ENCODE measurements at places on chromosomes 13 and 19.

- DNase-seq: peak; percentile 88
Measured at GRCh38 chr19:50835785-50836542, 2.6 kb upstream of the KLK15 start.

GRCh38 chr13:79812070-79812850 is 331.3 kb downstream of the NDFIP2 start:
- no peak for DNase-seq

GRCh38 chr19:3359015-3359918 is 7.1 kb upstream of the NFIC start:
- peak; percentile 65 for DNase-seq

DNA sequence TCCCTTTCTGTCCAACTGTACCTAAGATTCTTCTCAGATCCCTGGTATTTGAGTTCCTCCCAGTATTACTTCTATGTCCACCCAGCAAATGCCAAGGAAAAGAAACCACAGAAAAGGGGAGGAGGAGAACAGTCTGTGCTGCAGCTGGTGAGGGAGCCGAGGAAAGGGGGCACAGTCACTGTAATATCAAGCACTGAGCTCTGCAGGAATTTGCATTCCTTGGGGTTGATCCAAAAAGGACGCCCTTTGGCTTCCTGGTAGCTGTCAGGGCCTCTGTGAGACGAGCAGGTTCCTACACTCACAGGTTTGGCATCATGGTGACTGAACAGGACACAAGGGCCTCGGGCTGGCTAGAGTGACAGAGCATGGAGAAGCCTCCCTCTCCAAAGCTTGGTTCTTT is 273.4 kb downstream of the NHLRC3 start:
- no peak for DNase-seq

- no peak for DNase-seq
Measured at GRCh38 chr19:10431254-10431942, 11.1 kb downstream of the PDE4A start.

DNA sequence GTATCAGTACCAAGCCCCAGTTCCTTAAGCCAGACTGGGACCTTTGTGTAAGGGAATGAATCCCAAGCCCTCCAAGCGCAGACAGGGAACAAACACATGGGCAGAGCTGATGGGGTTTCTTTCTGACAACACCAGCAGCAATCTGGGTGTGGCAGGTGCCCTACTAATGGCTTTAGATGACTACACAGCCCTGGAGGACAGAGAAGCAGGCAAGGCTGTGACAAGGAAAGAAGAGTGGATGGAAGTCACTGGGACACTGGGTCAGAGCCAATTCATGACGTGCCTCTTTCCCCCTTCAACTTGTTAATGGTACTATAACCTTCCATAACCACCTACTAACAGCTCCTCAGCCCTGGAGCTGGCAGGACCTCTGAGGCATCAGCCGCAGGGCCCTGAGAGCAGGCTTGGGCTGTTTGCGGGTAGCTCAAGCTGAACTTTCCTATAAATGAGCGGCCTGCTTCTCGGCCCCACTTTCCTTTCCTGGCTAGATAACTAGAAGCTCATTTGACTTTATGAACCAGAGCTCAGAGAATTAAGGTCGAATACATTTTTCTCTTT is 38.9 kb downstream of the RASL11A start:
- no peak for DNase-seq

GRCh38 chr13:80778297-80778696 is 437.4 kb upstream of the SPRY2 start:
- DNase-seq: no peak

DNA sequence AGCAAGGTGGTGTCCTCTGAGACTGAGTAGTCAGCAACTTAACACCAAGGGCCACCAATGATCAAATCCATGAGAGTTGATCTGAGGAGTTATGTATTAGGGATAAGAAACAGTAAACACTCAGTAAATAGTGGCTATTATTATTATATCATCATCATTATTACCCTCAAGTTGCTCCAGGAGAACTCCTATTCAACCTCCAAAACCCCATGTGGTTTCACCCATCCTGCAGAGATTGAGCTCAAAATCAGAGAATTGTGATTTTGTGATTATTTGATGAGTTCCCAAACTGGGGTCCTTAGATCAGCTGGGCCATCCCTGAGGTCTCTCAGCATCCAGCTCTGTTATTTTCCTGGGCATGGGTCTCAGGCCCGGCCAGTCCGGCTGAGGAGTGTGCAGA is 3.5 kb upstream of the CGB7 start:
- no peak for DNase-seq

GRCh38 chr13:86283031-86283430 is 483.8 kb upstream of the SLITRK6 start:
- no peak for DNase-seq

DNA sequence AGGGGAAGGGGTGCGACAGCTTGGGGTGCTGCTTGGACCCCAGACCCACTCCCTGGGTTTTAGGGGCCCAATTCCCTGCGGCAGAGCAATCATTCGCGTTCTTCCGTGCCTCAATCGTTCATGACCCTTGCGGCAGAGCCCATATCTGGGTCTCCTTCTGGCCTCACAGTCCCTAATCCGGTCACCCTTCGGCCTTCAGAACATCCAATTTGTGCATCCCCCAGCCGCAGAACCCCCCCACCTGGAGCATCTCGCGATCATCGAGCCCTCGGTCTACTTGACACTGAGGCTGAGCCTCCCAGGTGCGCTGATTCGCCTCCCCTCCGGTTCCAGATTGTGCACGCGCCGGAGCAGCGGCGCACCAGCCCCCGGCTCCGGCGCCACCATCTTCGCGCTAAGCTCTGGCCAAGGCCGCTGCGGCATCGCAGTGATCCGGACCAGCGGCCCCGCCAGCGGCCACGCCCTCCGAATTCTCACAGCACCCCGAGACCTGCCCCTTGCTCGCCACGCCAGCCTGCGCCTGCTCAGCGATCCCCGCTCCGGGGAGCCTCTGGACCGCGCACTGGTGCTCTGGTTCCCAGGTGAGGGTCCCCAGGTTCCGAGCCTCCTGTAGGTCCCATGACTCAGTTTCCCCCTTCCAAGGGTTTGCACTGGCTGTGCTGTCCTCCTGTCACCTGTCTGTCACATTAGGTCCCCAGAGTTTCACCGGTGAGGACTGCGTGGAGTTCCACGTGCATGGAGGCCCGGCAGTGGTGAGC is 501 bp downstream of the GTPBP3 start:
- DNase-seq: no peak

DNA sequence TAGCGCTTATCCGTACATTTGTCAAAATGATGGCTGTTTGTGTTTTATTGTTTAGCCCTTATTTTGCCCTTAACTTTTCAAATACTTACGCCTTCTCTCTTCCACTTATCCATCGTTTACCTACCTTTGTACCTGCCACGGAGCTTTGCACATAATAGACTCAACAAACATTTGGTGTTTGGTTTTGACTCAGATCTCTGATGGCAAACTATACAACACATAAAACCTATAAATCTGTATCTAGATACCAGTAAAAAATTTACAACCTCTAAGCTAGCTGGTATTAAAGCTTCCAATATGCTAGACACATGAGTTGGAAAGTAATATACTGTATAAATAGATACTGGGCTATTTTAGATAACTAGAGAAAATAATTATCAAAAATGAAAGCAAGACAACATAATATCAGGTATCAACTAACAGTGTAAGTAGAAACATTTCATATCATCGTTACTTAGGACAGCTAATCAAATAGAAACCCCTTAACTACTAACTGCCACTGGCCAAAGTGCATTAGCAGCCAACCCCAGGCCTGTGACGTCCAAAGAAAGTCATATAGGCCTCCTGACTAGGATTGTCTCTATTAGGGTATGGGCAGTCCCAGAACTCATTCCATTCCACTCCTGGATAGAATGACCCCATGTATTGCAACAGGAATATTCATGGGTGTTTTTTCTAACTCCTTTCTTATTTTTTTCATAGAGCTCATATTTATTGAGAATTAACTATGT is 53.8 kb downstream of the KCTD12 start:
- DNase-seq: no peak

DNA sequence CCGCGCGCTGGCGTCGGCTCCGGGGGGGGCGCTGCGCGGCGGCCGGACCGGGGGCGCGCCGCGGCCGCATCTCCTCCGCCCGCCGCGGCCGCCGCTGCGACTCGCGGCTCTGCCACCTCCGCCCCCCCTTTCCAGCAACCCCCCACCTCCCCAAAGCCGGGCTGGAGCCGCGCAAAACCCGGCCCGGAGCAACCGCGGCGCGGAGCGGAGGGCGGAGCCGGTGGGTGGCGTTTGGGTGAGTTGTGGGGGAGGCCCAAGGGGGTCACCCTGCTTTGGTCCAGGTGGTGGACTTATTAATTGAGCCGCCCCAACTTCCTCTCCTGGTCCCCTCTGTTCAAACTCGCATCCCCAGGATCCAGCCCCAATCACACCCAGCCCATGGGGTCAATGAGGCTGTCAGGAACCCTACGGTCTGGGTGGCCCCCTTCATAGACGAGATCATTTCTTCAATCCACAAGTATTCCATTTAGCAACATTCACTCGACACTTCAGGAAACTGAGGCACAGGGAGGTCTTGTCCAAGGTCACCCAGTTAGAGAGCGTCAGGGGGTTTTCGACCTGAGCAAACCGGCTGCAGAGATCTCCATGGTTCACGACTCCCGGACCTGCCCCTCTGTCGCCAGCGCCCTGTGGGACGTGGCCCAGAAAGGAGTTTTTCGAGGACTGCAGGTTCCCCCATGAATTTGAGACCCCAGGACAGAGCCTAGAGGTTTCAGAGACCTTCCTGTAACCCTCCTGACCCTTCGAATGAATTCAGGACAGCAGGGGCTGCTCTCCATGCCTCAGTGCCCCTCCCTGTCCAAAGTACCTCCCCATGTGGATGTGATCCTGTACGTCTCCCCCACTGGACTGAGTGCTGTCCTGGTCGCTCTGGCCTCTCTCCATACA is 22.4 kb upstream of the SEMA6B start:
- DNase-seq: peak; percentile 77

DNA sequence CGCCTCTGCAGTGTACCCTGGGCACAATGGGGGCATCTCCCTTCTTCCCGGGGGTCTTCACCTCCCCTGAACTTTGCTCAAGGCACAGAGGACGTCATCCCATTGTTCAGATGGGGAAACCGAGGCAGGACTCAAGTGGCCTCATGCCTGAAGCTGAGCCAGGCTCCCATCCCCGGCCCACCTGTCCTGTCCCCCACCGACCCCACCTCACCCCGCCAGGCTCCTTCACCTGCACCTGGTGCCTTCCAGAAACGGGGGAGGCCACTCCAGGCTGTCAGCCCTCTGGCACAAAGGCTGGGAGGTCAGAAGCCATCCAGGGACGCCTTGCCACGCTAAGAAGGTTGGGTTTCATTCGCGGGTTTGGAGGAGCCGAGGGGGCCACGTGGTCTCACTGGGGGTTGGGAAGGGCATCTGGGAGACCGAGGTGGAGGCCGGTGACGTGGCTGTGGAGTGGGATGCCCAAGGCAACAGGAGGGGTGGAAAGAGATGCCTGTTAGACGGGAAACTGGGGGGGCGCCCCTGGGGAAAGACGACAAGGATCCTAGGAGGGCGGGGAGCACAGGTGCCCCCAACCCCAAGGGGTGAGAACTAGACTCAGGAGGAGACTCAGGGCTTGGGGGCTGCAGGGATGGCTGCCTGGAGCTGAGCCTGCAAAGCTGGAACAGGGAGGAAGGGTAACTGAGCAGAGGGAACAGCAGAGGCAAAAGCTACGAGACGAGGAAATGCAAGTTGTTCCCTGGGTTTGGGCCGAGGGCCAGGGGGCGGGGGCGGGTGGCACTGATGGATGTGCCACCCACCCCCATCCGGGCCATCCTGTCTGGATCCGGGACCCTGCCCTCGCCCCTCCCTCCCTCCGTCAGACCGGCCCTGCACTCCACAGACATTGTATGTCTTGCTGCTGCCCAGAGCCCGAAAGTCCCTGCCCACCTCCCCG is 6.0 kb upstream of the TCF3 start:
- DNase-seq: no peak

- DNase-seq: no peak
Measured at GRCh38 chr19:28486926-28487325, 726.0 kb downstream of the UQCRFS1 start.

DNA sequence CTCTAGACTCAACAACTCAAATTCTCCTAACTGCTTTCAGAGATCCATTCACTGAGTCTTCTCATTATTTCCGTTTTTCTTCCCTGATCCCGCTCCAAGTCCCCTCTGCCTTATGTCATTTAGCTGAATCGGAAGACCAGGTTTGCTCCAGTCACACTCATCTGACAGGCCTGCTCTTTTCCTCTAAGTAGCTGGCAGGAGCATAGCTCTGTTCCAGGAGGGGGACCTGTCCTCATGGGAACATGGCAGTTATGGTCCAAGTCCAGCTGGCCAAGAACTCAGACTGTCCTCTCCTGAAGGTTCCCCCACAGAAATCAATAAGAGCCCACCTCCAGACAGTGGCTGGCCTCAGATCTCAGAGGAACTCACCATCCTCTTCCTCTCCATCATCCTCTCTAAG is 130.9 kb upstream of the SERP2 start:
- DNase-seq: no peak

- DNase-seq: no peak
Measured at GRCh38 chr13:40087091-40088002, 431.9 kb downstream of the COG6 start.

GRCh38 chr13:39599842-39600241 is 3.2 kb downstream of the LHFPL6 start:
- DNase-seq: no peak

DNA sequence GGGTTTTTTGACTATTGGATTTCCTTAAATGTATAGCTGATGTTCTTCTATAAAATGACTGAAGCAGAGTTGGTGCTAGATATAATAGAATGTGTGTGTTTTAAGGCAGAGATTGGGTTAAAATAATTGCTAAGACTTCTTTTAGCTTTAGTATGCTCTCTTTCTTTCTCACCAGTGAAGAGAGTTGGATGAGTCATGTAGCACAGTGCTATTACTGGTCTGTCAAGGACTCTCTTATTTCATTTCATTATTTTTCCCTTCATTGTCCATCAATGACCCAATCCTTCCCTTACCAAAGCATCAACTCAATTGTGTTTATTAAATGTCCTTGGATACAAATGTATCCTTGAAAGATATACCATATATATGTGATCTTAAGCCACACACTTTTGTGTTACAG is 268.9 kb downstream of the IRS2 start:
- no peak for DNase-seq

DNA sequence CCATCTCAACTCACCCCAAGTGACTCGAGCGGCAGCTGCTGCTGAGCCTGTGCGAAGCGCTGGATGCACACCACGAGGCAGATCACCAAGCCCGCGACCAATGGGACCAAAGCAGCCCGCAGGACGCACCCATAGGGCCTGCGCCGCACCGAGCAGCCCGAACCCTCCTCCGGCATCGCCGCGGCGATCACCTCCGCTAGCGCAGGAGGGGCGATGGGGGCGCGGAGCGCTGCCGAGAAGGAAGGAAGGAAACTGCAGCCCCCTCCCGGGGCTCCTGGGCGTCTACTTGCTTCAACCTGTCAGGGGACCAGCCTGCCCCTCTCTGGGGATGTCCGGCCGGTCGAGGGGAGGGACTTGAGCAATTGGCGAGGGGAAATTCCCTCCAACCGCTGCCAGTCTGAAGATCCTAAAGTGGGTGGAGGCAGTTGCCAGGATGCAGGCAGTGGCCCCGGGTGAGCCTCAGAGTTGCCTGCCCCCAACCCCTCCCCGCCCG is at the start of gene CD70:
Gene CD70, minus strand, starts transcription at position 324 of the 493 bp plus-strand sequence. Its CDS starts 148 bp downstream, at position 176.
- DNase-seq: peak; percentile 86

GRCh38 chr19:44745341-44745831 is 3.1 kb upstream of the BCL3 start:
- DNase-seq: peak; percentile 60

- DNase-seq: no peak
Measured at GRCh38 chr13:103349211-103349980, 283.2 kb upstream of the SLC10A2 start.

- peak; percentile 73 for DNase-seq
Measured at GRCh38 chr19:2345794-2346663, 14.0 kb upstream of the TMPRSS9 start.

GRCh38 chr13:98044301-98044700 is 90.8 kb downstream of the IPO5 start:
- DNase-seq: no peak

GRCh38 chr13:50401721-50402465 is 386.6 kb downstream of the KCNRG start:
- DNase-seq: no peak
